Upper lobe of left lung (tissue), 6 donors: ENCODE measurements at places on chromosomes 11 and 22. TPM values are rescaled to one million over a fixed set of nuclear protein-coding genes. Genes with fewer than 3 reads are reported as not detected.

DNA sequence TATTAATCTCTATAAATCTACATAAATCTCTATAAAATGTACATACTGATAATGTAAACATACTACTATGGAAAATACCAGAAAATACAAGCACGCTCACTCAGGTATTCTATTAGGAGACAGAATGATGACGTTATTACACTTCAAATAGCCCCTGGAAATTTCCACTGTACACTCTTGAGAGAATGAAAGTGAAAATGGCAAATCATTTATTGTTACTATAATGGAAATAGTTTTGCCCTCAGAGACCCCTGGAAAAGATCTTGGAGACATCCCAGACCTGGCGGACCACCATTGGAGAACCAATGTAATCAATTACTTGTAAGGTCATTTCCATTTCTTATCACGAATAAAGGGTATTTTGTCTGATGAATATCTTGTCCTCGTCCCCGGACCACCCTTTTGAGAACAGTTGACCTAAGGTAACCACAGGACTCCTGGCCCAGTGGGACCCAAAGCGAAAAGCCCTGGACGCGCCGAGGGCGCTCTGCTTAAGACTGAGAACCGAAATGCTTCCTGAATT is 509 bp upstream of the PRRG4 start:
- no peak for DNase-seq

- DNase-seq: no peak
Observed at GRCh38 chr11:2689651-2690575, 9.9 kb downstream of the KCNQ1OT1 start.

DNA sequence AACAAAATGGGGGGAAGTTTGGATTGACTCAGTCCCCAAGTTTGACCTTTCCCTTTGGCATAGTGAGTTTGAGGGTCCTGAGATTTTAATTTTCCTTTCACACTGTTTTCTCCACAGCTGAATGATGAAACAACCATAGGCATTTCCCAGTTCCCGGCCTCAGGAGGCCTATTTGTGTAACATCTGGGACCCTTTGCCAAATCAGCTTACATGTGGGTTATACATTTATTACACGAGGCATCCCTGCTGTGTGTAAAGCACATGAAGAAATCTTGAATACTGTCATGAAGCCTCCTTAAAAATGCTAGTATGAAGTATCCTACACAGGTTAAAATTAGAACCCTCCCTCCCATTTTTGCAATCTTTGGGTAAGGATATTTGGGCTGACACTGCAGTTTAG is 44.6 kb upstream of the SPON1 start:
- DNase-seq: no peak

- DNase-seq: no peak
Observed at GRCh38 chr11:72981080-72981479, 161.0 kb downstream of the FCHSD2 start.

DNA sequence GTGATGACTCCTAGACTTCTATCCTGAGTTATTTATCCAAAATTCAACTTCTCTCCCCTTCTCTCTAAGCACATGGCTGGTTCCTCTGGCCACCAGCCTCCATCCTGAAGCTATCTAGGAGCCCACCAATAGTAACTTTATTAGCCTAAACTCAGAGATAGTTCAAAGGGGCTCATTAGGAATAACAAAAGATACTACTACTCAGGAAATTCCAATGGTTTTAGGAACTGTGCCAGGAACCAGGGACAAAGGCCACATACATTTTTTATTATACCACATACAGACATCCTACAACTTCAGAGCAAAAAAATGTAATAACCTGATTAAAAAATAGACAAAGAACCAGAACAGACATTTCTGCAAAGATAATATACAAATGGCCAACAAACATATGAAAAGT is 27.9 kb downstream of the SLC25A17 start:
- DNase-seq: no peak

- DNase-seq: no peak
Observed at GRCh38 chr11:129427376-129427775, 51.7 kb downstream of the BARX2 start.

- DNase-seq: no peak
Observed at GRCh38 chr11:73288192-73288872, 16.2 kb downstream of the P2RY6 start.

- DNase-seq: no peak
Observed at GRCh38 chr11:27392278-27393114, 29.5 kb upstream of the CCDC34 start.

GRCh38 chr11:69640995-69641581 is at the start of gene CCND1:
Gene CCND1 (plus strand): TSS chr11:69641156. CDS start chr11:69641314, 158 bp downstream.
- DNase-seq: peak; percentile 66

Gene SCN4B
- 5.5 TPM for total RNA-seq

Gene CTSW
- total RNA-seq: 6.8 TPM

Gene HTR3A
- not detected for total RNA-seq

Gene CYTH4
- total RNA-seq: 16.7 TPM
